ENCODE measurements at places on chromosomes 16 and 17. TPM values are rescaled to one million over a fixed set of nuclear protein-coding genes. Genes with fewer than 3 reads are reported as not detected.

The MYH13 gene
- not detected for total RNA-seq

DNA sequence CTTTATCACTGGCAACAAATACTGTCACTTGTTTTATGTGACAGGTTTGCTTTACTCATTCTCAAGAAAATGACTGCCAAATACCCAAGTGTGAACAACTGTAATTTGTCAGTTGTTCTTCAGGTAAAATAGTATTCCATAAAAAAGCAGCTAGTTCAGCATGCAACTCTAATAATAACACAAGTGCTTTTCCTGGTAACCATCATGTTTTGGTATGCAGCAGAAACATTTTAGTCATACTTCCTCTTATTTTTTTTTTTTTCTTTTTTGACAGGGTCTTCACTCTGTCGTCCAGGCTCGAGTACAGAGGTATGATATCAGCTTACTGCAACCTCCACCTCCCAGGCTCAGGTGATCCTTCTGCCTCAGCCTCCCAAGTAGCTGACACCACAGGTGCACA, 4.6 kb downstream of the TERF2 start:
- DNase-seq: no peak

GRCh38 chr17:61593426-61593825, 2.4 kb upstream of the NACA2 start:
- DNase-seq: no peak

DNA sequence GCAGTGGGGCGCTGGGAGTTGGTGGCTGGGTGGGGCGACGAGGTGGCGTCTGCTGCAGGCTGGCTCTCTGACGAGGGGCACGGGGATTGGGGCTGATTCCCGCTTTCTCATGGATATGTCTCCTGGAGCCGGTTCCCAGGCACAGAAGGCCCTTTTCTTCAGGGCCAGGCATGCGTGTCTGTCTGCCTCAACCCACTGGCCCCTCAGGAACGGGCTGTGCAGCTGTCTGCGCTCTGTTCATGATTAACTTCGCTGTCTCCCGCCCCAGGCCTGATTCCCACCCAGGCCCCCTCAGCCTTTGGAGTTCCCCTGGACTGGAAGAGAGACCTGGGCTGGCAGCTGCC, 53.1 kb downstream of the RAP1GAP2 start:
- no peak for DNase-seq

- DNase-seq: peak; percentile 96
These were observed 7.3 kb upstream of the RHOT2 start for GRCh38 chr16:660459-661183.

DNA sequence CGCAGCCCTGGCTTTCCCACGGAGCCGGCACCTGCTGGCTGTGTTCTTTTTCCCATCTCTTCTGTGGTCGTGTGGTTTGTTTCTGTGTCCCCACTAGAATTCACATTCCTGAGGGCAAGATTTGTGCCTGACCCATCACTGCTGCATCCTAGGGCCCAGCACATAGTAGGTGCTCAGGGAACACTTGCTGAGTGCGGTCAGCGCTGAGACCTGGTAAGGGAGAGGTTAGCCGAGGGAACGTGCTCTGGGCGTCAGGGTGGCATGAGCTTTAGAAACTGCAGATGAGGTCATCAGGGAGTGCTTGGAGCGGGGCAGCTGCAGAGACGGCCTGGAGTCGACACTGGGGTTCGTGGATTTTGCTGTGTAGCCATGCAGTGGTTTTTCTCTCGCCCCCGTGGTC, 5.9 kb downstream of the DEF8 start:
- no peak for DNase-seq

GRCh38 chr17:3911271-3912053, 4.8 kb downstream of the P2RX1 start:
- no peak for DNase-seq

The SHISA6 gene
- 2.4 TPM for total RNA-seq

- no peak for DNase-seq
These were observed 54.0 kb downstream of the MRM3 start for GRCh38 chr17:836151-836550.

The TBX21 gene
- total RNA-seq: 0.82 TPM

DNA sequence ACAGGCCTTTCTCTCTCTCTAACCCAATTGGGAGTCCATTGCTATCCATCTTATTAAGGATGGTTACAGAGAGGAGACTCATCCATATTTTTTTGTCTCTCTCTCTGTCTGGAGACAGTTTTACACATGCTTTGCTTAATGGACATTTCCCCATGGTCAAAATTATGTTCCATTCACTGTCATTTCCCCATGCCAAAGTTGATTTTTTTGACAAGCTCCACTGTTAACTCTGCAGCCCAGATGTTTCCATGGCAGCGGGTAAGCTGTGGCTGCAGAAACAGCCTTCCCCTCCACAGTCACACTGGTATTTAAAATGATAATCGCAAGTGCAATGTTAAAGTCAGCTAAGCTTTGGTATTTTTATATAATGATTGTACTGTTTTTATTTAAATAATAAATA, 63.9 kb upstream of the HLF start:
- no peak for DNase-seq

The MYL4 gene
- 4.1 TPM for total RNA-seq

DNA sequence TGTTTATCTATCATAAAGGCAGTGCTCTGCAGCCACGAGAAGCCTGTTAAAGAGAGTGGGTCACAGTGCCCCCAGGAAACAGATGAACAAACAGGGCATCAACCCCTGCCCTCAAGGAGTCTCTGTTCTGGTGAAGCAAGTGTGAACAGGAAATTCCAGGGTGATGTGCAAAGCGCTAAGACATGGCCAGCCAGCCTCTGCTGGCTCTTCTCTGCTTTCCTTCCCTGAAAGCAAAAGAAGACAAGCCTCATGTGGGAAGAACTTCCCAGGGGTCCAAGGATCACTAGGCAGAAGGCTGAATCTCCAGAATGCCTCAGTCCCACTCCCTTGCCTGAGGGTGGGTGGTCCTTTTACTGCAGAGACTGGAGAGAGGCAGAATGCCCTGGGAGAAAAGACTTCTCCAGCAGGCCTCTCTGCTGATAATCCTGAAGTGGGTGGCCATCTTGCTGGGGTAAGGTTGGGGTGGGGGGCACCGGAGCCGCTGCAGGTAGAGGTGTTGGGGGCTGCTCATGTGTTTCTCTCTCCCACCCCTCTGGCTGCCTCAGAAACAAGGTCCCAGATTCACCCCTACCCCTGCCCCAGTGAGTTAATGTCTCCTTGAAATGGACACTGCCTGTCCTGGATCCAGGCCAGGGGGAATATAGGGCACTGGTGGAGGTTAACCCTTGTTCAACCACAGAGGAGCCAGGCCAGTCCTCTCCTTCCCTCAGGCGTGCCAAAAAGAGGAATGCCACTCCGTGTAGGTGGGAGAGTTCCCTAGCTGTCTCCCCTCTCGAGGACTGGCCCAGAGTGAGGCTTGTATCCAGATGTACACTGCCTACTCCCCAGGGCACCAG, 2.4 kb downstream of the ANKRD13B start:
- no peak for DNase-seq

- DNase-seq: no peak
These were observed 13.2 kb downstream of the NGFR start for GRCh38 chr17:49508061-49508865.

DNA sequence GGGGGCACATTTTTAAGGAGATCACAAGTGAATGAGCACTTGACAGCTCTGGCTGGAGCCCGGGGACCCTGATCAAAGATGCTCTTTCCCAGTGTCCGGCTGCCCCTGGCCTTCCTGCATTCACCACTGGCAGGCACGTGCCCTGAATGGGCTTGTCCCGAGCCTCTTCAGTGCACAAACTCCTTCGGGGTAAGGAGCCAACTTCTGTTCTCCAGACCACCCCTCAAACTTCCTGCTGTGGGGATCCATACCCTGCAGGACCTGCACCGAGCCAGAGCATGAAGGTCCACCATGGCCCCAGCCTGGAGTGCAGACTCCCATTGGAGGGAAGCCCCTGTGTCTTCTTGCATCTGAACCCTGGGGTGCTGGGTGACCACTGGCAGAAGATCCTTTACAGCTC, 9.8 kb upstream of the SLC12A3 start:
- DNase-seq: no peak

DNA sequence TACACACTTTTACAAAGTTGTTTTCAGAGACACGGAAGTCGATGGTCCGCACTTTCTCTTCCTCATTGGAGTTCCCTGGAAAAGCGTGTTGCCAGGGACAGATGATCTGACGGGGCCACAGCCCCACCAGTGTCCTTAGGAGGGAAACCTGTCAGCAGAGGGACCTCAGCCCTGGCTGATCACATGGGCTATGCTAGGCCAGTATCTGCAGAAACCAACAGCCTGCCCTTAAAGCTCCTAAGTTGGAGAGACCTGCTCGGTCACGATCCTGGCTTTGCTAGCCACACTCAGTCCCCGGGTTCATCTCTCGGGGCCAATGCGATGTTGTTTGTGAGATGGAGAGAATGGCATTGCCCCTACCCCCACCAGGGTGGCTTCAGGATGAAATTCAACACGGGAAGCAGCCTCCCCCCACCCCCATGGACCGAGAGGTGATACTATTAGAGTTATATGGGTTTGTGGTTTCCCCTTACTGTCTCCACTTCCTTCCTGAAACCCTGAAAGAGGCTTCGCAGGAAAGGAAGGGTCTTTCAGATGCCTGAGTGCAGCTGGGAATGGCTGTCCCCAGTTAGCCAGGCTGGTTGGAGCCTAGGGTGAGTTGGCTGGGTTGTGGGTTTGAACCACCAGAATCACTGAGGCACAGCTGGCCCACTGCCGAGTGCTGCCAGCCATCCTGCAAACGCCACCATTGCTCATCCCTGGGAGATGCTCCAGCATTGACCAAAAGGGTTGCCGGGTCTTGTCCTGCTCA, 16.6 kb downstream of the RMI2 start:
- DNase-seq: no peak

The TMUB2 gene
- total RNA-seq: 22.0 TPM

DNA sequence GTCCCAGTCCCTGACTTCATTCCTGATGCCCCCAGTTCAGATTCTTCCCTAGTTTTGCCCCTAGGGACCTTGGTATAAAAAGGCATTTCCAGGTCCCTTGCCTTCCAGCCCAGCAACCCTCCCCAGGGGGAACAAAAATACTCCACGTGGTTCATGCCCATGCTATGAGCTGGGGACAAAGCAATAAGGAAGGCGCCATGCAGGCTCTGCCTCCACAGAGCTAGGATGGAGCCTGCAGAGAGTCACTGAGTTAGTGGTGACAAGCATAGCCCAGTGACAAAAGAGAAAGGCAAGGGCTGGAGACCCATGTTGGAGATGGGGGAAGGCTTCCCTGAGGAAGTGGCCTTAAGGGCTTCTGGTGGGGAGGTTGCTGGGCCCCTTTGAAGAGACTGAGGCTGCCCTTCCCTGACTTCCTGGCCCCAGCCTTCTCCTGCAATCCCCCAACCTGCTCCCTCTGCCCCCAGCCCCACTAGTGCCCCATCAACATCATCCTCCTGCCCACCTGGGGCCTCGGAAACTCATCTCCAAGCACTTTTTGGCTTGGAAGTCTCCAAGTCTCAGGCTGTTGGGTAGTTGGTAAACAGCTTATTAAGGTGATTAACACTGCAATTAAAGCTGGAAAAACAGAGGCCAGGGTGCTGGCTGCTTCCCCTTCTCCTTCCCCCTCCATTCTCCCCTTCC, 9.6 kb downstream of the DLX3 start:
- DNase-seq: no peak

DNA sequence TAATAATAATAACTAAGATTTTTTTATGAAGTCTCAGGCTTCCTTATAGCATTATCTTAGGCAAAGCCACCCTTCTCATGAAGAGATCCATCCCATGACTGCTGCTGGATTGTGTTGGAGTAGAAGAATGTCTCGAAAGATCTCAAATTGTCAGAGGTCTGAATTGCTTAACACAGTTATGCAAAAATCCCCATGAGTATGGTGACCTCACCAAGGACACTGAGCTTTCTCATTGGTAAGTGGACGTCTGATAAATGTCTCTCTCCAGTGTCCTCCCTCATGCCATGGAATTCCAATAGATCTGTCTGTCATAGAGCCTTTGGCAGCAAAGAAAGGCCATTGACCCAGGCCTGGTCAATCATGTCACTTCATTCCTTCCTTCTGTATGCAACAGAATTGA, 264.5 kb downstream of the CDH11 start:
- no peak for DNase-seq

GRCh38 chr17:14078027-14078426, 8.7 kb downstream of the COX10 start:
- no peak for DNase-seq

GRCh38 chr17:18176176-18176575, 7.5 kb upstream of the ALKBH5 start:
- DNase-seq: no peak

DNA sequence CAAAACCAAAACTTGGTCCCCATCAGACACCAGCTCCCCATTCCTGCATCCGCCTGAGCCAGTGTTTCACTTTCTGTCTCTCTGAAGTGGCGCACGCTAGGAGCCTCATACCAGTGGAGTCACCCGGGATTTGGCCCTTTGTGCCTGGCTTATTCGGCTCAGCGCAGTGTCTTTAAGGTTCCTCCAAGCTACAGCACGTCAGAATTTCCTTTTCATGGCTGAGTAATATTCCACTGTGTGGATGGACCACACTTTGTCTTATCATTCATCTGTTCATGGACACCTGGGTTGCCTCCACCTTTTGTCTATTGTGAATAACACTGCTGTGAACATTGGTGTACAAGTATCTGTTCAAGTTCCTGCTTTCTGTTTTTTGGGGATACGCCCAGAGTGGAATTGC, 45.2 kb upstream of the CHMP6 start:
- DNase-seq: no peak

The USP6 gene
- under 0.01 TPM for total RNA-seq

GRCh38 chr16:27341549-27341948, 27.8 kb downstream of the IL4R start:
- no peak for DNase-seq

DNA sequence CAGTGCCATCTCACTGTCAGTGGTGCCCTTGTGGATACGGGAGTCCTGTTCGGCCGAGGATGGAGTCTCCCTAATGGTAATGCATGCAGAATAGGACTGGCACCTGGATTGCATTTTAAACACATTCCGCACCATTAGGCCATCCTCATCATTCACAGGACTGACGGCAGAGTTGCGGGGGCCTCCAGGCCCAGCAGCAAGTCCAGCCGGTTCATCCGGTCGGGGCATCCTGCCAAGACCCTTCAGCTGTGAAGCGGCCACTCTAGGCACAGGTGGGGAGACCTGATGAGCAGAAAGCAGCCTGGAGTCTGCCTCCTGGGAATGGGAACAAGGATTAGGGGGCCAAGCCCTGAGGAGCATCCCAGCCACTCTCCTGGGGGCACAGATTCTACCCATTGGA, 90.3 kb upstream of the XYLT1 start:
- no peak for DNase-seq

GRCh38 chr17:55273579-55274354, 9.0 kb downstream of the HLF start:
- DNase-seq: peak; percentile 39

GRCh38 chr17:41915020-41915419, 3.7 kb downstream of the ACLY start:
- DNase-seq: no peak

The CALB2 gene
- total RNA-seq: 19.2 TPM

The FMNL1 gene
- total RNA-seq: 4.1 TPM

DNA sequence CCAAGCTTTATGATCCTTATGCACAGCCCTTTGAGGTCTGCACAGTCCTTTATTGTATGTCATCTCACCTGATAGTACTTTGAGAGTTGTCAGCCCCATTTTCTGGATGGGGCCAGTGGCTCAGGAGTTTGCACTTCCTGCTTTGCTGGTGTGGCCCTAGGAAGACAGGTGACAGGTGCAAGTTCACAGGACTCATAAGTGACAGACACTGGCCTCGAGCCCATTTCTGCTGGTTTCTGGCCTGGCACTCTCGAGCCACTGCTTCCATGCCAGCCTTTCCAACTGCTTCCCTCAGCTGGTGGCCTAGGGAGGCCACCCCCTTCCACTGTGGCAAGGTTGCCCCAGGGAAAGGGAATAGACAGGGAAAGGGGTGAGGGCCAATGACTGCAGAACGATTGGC, 84.4 kb upstream of the CCL1 start:
- DNase-seq: no peak

GRCh38 chr17:56447171-56447570, 146.3 kb upstream of the NOG start:
- DNase-seq: no peak

The GRAP gene
- 1.6 TPM for total RNA-seq

Data from frontal cortex (tissue), 4 donors.